CD4-positive, alpha-beta T cell treated with Interleukin-17A for 1 hour (primary cell): ENCODE measurements at places on chromosomes 1 and 21.

- no peak for DNase-seq
Measured at GRCh38 chr1:107698161-107698560, 266.8 kb downstream of the VAV3 start.

DNA sequence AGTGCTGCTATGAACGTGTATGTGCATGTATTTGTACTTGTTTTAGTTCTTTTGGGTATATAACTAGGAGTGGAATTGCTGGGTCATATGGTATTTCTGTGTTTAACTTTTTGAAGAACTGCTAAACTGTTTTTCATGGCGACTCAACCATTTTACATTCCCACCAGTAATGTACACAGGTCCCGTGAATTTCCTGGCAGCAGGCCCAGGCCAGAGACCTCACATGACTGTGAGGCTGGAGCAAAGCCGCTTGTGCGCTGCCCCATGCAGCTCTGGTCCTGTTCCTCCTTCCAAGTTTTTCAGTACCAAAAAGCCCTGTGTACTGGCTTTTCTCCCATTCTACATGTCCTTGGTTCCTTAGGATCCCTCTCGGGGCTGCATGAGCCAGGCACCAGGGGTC, 29.6 kb downstream of the ACOT11 start:
- DNase-seq, result no peak

- no peak for DNase-seq
Measured at GRCh38 chr1:64472805-64473204, 2.9 kb downstream of the CACHD1 start.

- no peak for DNase-seq
Measured at GRCh38 chr1:179952186-179952585, 2.4 kb upstream of the CEP350 start.

- DNase-seq, result no peak
Measured at GRCh38 chr1:151902858-151903257, 6.5 kb downstream of the THEM4 start.

GRCh38 chr1:226547754-226548191, 791 bp upstream of the STUM start:
- peak; percentile 68 for DNase-seq

DNA sequence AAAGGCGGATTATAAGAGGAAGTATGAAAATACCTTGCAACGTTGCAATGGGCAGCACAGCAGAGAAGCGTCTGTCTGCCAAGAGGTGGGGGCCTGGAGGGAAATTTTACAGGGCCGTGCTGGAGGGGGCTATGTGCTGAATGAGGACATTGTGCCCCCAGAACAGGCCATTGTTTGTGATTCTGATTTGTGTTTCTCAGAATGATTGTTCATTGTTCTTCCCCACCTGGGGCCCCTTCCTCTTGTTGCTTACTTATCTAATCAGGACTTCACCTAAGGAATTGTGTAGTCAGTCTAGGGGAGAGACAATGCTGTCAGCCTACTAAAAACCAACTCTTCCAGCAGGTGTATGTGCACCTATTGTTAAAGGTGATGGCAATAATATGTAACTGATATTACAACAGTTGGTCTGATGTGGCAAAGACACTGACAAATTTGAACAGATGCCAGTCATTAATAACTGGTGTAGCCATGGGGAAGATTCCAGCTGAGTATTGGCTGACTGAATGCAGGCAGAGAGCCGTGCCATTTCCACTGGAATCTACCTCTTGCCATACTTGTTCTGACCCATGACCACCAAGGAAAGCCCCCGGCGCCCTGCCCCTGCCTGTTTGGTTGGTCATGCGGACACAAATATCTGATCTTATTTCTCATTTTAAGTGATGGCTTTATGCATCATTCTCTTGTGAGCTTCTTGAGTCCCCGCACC, 45.2 kb upstream of the PSEN2 start:
- DNase-seq, result no peak

DNA sequence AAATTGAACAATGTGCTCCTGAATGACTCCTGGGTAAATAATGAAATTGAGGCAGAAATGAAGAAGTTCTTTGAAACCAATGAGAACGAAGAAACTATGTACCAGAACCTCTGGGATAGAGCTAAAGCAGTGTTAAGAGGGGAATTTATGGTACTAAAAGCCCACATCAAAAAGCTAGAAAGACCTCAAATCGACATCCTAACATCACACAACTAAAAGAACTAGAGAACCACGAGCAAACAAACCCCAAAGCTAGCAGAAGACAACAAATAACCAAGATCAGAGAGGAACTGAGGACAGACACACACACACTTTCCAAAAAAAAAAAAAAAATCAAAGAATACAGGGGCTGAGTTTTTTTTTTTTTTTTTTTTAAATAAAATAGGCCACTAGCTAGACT, 564.2 kb downstream of the SMYD3 start:
- DNase-seq, result peak; percentile 35

GRCh38 chr1:229364207-229365065, 21.6 kb upstream of the CCSAP start:
- no peak for DNase-seq

GRCh38 chr1:210321552-210321951, 7.2 kb upstream of the HHAT start:
- DNase-seq, result no peak

GRCh38 chr1:64934878-64935275, 31.5 kb downstream of the JAK1 start:
- no peak for DNase-seq

DNA sequence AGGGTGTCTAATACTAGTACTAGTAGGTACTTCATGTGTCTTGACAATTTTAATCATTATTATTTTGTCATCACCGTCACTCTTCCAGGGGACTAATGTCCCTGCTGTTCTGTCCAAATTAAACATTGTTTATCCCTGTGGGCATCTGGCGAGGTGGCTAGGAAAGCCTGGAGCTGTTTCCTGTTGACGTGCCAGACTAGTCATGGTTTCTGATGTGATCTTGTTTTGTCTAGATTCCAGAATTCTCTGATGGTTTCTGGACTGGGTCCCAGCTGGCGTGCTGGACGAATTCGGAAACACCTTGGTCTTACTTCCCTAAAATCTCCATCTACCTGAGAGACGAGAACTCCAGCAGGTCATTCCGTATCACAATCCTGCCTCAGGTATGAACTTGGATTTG, 66.1 kb upstream of the FAM3B start:
- DNase-seq, result no peak

DNA sequence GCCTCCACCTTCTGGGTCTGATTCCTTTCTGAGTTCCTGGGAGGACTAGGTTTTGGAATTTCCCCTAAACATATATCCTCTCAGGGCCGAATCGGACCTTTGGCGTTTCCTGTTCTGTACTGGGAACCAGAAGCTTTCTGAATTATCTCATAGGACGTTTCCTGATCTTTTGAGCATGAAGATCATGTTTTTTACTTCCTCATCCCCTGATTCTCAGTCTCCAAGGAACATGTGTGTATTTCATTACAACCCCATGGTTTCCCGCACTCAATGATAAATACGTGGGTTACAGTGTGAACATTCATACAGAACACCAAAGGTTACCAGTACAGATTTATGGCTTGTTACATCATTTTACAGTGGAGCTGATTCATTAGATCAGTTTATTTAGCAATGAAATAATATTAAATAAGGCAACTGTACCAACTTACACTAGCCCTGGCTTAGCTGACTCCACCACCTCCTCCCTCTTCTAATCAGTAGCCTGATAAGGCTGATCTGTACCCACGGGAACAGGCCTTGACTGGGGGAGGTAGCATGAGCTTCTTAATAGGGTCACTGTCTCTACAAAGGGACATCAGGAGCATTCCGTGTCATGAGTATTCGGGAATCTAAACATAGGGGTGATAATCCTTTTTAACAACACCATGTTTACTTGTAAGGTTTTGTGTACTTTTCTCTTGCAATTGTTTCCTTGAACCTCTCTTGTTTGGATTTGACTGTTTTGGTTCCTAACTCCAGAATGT, 57.8 kb upstream of the ERRFI1 start:
- DNase-seq, result no peak

GRCh38 chr1:40583980-40584379, 52.5 kb downstream of the ZNF684 start:
- DNase-seq, result no peak

DNA sequence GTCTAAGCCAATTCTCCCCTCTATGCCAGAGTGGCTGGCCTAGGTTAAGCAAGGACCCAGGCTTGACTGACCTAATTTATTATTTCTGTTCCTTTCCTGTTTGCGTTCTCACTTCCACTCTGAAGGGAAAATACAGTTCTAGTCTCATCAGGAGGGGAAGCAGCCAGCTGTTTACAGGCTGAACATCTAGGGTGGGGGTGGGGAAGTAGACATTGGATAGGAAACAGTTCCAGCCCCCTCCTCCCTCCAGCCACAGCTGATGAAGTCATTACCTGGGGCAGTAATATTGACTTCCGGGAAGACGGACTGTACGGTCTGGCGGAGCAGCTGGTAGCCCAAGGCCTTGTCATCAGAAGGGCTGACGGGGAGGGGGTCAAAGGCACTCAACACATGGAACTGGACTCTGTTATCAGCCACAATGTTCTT, 17.6 kb downstream of the PM20D1 start:
- DNase-seq, result no peak

- DNase-seq, result no peak
Measured at GRCh38 chr1:183416850-183417771, 1.1 kb downstream of the NMNAT2 start.

DNA sequence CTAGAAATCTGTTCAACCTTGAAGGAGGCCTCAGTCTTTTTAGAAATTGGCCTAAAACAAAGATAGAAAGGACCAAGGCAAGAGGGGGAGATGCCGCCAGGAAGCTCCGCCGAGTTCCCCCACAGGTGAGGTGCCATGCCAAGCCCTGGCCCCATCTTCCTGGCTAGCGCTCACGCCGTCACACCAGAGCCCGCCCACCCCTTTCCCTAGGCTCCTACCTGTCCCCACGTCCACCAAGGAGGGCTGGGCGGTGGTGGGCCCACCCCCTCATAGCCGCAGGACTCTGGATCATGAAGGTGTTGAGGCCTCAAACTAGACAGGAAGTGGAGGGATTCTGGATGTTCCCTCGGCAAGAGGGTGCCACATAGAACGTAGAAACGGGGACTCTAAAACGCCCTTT, 15.5 kb upstream of the CCDC27 start:
- no peak for DNase-seq

- DNase-seq, result peak; percentile 44
Measured at GRCh38 chr1:64246294-64246917, 43.0 kb downstream of the UBE2U start.

DNA sequence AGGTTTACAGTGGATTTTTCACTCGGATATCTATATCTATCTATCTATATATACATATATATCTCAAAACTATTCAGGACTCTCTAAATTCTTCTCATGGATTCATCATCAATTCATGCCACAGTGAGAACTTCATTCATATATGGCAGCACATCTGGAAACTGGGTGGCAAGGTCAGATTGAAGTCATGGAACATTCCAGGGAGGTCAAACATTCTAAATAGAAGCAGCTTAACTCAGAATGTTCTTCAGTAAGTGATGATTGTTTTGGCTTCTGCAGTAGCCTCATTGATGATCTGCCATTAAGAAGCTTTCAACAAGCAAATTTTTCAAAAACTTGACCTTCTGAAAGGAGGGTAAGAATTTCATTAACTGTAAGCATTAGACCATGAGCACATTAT, 46.9 kb upstream of the ADAMTS1 start:
- no peak for DNase-seq

DNA sequence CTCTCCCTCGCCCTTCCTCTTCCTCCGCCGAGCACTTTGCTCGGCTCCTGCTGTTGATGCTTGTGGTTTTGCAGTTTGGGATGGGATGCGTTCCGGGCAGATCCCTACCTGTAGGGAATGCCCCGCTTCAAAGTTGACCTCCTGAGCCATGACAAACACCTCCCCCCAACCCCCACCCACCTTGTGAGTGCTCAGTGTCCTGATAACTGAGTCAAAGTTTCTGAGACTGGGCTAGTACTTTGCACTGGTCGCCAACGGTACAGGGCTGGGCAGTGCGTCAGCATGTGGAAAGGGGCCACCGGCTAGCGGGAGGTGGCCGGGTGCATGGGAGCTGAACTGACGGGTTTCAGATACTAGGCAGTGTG, 771 bp downstream of the RABGAP1L start:
- no peak for DNase-seq

DNA sequence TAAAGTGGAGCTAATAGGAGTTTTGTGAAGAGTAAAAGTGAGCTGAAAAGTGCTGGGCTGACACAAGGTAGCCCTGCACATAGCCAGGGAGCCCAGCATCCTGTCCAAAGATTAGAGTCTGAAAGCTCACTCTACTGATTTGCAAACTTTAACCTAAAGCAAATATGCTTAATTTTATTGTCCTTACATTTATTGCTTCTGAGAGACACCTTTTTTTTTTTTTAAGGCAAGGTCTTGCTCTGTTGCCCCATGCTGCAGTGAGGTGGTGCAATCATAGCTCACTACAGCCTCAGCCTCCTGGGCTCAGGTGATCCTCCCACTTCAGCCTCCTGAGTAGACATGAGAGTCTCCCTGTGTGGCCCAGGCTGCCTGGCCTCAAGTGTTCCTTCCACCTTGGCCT, 16.5 kb downstream of the MGST3 start:
- no peak for DNase-seq

DNA sequence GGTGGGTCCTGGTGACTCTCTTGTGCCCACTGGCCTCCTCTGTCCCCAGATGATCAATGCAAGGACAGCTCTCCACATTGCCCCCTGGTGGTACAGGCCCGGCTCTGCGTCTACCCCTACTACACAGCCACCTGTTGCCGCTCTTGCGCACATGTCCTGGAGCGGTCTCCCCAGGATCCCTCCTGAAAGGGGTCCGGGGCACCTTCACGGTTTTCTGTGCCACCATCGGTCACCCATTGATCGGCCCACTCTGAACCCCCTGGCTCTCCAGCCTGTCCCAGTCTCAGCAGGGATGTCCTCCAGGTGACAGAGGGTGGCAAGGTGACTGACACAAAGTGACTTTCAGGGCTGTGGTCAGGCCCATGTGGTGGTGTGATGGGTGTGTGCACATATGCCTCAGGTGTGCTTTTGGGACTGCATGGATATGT, 10.8 kb downstream of the ADAMTSL4 start:
- DNase-seq, result peak; percentile 82

GRCh38 chr21:43923391-43923790, 58.4 kb downstream of the AGPAT3 start:
- no peak for DNase-seq

DNA sequence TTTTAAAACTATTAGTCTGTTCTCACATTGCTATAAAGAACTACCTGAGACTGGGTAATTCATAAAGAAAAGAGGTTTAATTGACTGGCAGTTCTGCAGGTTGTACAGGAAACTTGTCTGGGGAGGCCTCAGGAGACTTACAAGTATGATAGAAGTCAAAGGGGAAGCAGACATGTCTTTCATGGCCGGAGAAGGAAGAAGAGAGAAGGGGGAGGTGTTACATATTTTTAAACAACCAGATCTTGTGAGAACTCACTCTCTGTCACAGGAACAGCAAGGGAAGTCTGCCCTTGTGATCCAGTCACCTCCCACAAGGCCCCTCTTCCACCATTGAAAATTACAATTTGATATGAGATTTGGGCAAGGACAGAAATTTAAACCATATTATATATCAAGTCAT, 55.9 kb downstream of the CLIC4 start:
- no peak for DNase-seq

- no peak for DNase-seq
Measured at GRCh38 chr21:17708522-17709265, 96.0 kb upstream of the BTG3 start.
